ENCODE measurements at places on chromosomes 16 and 17.

- DNase-seq, result no peak
These were observed 452.3 kb downstream of the CNTNAP4 start for GRCh38 chr16:76729525-76729924.

GRCh38 chr16:29646947-29647346, 16.1 kb upstream of the SPN start:
- no peak for DNase-seq

GRCh38 chr16:85601272-85601639, 11.9 kb upstream of the GSE1 start:
- DNase-seq, result no peak

- DNase-seq, result no peak
These were observed 4.5 kb downstream of the WIPI1 start for GRCh38 chr17:68452724-68453290.

- no peak for DNase-seq
These were observed 9.4 kb downstream of the HBQ1 start for GRCh38 chr16:189604-190186.

GRCh38 chr17:9195961-9196670, 174.8 kb downstream of the NTN1 start:
- DNase-seq, result no peak

DNA sequence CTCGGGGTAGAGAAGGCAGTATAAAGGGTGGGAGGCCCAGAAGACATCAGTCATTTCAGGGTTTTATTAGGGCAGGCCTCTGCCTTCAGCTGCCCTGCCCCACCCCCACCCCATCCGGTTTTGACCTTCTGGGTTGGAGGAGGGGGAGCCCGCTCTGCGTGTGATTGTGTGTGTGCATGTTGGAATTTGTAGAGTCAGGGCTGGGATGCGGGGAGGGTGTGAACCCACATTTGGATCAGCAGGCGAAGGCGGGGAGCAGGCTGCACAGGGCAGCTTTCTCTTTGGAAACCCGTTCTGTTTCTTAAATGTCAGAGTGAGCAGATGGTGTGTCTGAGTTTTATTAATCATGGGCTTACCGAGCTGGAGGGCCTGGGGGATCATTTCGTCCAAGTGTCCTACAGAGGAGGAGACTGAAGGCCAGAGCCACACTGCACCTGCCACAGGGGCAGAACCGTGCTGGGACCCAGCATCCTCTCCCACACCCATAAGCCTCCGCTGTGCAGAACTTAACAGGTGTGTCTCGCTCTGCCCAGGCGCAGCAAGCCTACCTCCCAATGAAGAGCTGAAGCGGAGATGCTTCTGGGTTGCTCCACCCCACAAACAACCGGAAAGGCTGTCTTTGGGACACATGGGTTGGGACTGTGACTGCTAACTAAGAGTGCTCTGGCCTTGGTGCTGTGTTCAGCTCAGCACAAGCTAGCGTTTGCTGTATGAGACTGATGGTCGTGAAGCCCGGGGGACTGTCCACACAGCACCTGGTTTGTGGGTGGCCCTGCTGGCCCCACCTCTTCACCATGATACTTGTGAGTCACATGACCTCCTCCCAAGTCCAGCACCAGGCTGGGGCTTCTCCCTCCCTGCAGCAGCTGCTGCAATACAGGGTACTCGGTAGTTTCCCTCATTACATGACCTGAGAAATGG, 70.9 kb upstream of the GSE1 start:
- DNase-seq, result no peak

DNA sequence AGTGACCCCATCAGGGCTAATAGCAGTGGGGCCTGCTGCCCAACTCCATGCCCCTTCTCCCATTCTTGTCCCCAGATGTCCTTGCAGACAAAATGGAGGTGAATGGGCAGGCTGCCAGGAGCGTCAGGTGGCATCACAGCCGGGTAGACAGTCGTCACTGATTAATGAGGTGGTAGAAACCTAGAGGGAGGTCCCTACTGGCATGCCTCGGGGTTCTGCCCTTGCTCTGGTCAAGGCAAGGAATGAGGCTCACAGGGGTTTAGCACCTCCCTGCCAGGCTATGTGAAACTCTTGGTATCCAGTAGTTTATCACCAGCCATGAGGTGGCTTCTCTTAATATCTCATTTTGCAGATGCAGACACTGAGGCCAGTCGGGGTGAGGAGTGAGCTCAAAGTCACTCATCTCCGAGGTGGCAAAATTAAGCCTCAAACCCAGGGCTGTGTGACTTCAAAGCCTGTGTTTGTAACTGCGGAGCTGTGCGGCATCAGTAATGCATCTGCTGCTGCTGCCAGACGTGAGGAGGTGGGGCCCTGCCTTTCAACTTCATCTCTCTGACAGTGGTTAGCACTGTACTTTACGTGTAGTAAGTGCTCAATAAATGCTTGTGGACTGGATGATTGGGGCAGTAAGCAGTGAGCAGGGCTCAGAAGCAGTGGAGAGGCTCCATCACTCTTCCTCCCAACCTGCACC, 21.3 kb downstream of the RAI1 start:
- DNase-seq, result no peak

DNA sequence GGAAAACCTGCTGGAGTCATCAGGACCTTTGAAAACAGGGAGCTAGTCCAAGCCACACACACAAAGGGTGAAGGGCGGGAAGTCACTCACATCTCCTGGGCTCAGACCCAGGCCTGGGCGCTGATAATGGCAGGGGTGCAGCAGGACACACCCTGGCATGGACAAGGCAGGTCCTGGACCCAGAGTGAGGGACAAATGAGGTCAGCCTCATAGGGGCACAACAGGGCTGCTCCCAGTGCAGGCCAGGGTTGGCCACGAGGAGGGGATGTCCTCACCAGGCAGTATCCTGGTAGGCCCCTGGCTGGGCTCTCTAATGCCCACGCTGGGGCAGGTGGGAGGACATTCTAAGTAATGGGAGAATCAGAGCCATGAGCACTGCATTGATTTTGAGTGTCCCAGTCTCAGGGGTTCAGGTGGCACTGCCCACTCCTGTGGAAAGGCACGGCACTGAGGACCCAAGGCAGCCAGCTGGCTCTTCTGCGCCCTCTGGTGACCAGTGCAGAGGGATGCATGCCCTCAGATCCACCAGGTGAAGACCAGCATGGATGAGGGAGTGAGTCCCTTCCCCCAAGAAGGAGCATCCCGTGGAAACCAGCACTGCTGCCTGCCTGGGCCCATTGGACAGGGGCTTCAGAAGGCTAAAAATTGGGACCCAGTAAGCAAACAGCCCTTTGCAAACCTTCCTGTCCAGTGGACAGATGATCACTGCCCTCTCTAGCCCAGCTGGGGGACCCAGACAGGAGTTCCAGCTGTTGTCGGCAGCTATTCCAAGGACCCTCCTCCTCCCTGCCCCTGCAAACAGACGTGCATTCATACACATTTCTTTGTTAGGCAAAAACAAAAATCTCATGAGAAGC, 23.4 kb upstream of the SREBF1 start:
- peak; percentile 55 for DNase-seq

DNA sequence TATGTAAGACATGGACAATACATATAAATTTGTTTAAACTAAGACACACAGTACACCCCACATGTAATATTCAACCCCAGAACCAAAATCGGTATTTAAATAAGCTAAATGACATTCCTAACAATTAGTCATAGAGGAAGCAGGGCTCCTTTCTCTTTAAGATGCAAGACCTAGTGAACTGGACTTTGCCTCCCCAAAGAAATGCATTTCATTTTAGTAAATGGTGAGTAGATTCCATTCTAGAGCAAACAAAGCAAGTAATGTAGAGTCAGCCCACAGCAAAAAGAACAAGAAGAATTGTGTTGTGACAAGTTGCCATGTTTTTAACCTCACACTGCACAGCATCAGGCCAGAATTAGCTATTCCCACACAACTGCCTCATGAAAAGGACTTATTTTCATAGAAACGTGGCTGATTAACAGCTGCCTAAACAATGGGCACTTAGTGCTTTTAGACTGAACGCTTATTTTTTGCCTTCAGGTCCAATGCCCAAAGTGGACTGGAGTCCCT, 14.4 kb downstream of the DNAJC7 start:
- no peak for DNase-seq

GRCh38 chr17:3993493-3994220, 29.4 kb upstream of the ATP2A3 start:
- DNase-seq, result no peak

DNA sequence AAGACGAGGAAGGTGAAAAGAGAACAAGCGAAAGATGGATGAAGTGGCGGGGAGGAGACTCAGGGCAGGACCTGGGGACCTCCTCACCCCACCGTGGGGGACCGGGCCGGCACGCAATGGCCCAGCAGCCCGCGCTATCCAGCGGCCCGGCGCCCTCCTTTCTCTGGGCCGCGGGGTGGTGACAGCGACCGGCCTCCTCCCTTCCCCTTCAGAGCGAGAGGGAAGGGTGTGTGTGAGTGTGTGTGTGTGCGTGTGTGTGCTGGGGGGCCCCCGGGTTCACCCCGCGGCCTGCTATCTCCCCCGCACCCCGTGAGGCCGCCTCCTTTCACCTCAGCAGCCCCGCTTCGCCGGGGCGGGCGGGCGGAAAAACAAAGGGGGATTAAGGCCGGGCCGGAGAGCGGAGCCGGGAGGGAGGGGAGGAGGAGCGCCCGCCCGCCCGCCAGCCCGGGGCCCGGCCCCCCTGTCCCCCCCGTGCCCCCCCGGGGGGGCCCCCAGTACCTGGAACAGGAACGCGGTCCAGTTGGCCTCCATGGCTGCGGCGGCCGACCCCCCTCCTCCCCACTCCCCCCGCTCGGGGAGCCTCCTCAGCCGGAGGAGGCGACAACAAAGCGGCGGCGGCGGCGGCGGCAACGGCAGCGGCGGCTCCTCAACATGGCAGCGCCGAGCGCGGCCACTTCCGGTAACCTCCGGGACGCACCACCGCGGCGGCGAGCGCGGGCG, at the start of gene VEZF1:
Gene VEZF1 (minus strand): TSS at position 674 of the 720 bp plus-strand sequence. CDS start 143 bp downstream, at position 531.
- peak; percentile 76 for DNase-seq

DNA sequence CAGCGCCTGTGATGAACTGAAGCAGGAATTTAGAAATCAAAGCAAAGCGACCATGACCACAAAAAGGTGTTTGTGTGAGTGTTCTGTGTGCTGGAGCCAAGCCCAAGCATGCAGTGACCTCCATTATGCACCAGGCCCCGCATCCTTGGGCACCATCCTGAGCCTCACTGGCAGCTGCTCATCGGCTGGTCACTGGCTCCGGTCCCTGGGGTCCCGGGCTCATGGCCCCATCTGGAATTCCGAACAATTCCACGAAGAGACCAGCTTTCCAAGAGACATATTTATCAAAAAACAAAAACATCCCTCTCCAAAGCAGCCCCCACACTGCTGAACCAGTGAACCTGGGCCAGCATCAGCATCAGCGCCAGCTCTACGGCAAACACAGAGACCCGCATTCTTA, 15.2 kb upstream of the ZNF469 start:
- no peak for DNase-seq

DNA sequence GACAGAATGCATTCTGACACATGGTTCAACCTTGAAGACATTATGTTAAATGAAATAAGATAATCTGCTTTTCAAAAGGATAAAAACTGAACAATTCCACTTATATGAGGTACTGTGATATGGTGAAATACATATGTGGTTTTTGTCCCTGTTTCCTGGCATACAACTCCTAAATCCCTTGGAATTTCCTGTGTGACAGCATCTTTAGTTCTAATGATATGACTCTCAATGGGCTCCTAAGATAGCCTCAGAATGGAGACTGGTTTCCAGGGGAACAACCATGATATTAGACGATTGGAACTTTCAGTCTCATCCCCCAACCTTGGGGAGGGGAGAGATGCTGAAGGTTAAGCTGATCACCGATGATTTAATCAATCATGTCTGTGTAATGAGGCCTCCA, 37.7 kb upstream of the PHLPP2 start:
- DNase-seq, result no peak

GRCh38 chr16:87608400-87608985, 6.2 kb downstream of the JPH3 start:
- peak; percentile 13 for DNase-seq

DNA sequence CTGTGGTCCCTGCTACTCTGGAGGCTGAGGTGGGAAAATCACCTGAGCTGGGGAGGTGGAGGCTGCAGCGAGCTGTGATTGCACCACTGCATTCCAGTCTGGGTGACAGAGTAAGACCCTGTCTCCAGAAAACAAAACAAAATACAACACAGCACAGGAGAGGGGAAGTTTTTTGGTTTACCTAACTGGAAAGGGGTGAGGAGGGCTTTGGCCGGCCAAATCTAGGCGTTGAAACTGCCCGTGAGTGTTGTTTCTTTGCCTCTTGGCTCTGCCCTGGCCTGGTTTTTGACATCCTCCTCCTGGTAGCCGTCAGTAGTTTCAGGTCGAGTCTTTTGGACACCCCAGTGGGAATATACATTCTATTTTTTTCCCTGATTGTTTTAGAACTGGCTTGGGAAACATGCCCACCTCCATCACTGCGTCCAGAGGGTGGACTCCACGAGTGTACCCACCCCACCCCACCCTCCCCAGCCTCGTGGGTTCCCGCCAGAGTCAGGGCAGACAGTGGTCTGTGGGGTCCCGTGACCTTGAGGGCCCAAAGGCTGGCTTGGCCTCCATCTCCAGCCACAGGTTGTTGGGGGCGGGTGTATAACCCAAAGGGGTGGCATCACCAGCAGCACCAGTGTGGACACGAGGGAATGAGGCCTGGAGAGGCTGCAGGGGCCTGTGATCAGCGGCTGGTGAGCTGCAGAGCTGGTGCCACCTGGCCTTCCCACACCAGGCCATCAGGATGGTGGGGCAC, 42.7 kb downstream of the NT5M start:
- DNase-seq, result no peak

GRCh38 chr16:85330006-85330693, 217.9 kb upstream of the CIBAR2 start:
- DNase-seq, result no peak

DNA sequence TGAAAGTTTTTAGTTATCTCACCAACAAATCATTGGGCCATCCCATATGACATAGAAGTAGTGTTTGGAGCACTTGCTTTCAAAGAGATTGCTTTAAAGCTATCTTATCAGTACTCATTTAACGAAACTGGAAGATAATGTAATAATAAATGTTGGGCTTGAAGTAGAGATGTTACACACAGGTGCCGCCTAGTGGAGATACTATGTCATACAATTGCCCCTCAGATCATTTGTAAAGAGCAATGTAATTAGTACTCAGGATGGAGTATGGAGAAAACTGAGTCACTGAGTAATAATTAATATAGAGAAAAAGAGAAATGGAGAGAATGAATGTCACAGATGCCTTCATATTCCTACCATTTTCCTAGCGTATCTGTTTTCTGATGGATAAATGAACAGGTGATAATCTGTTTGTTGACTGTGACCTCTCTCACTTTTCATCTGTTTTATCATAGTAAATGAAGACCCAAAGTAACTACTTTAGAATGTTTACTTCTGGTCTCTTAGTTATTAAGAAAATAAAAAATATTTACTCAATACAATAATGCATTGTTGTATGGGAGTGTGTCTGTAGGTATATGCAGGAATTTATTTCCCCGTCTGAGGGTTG, 80.4 kb downstream of the EFCAB5 start:
- DNase-seq, result peak; percentile 5

GRCh38 chr16:51154271-51155171, 3.5 kb upstream of the SALL1 start:
- no peak for DNase-seq

- DNase-seq, result no peak
These were observed 44.4 kb downstream of the MAP1LC3B start for GRCh38 chr16:87436225-87437172.
